Type B pancreatic cell (in vitro differentiated cells): ENCODE measurements at places on chromosomes 5 and 9. TPM values are rescaled to one million over a fixed set of nuclear protein-coding genes. Genes with fewer than 3 reads are reported as not detected.

DNA sequence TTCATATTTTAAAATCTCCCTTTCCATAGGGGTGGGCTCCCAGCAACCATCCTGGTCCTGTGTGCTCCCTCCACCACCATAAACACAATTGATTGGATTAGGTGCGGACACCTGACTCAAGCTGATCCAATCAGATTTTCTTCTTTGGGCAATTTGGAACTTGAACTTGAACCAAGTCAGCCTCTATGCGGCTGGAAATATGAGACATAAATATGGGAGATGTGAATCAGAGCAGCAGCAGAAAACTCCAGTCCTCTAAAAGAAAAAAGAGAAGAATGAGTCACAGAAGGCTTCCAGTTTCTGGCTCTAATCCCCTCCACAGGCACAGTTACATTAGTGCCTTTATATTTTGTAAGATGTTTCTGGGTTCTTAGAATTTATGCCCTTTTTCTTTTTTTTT is 306.6 kb downstream of the MLLT3 start:
- no peak overlapping the region for H3K4me3 ChIP-seq
- no peaks in the 10 kb centered on the region for H3K27me3 ChIP-seq
- no peak overlapping the region for H3K27ac ChIP-seq
- no peak for DNase-seq
- H3K36me3 ChIP-seq = no peaks in the 10 kb centered on the region

Gene TOR2A
- total RNA-seq = 21.5 and 21.9 TPM in 2 replicates

Gene FOXD4L3
- total RNA-seq = not detected in 2 replicates

GRCh38 chr5:8633259-8633658 is 764.3 kb downstream of the MTRR start:
- peaks cover 13% of the 10 kb centered on the region for H3K4me1 ChIP-seq
- no peak for DNase-seq
- H3K36me3 ChIP-seq = no peaks in the 10 kb centered on the region
- H3K27me3 ChIP-seq = no peaks in the 10 kb centered on the region
- H3K4me3 ChIP-seq = peak overlapping the region; percentile 34

- H3K36me3 ChIP-seq = no peaks in the 10 kb centered on the region
- no peak for DNase-seq
- peaks cover 9% of the 10 kb centered on the region for H3K4me1 ChIP-seq
- H3K27me3 ChIP-seq = no peaks in the 10 kb centered on the region
- no peak overlapping the region for H3K4me3 ChIP-seq
These were observed 212.4 kb upstream of the DMAC1 start for GRCh38 chr9:8011974-8012373.

DNA sequence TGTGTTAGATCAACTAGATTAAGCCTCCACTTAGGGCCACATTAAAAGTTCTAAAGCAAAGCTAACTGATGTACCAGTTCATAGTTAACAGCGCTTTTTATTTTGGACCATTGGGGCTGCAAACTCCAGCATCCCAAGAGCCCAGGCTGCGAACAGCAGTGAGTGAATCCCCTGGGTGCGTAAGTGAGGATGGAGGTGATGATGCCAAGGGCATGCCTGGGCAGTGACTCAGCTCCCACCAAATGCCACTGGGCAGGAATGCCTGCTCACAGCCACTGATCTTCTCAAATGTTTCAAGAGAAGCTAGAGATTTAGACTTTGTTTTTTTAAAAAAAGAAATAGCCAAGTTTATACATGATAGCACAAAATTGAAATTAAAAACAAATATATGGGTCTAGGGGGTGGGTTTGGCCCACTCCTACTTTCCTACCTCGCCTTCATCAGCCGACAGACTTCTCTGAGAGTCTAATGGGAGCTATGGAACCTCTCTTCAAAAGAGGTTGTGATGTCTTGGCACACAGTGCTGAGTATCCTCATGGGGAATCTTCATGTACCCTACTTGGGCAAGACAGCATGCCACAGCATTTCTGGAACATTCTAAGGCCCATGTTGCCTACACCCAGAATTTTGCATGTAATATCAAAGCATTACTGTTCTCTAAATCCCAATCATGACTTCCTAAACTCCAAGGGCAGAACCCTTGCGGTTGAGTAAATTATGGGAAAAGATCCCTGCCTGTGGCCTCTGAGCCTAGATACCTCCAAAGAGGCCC is 398.1 kb downstream of the EBF1 start:
- peaks cover 30% of the 10 kb centered on the region for H3K27me3 ChIP-seq
- H3K4me3 ChIP-seq = no peak overlapping the region
- H3K27ac ChIP-seq = no peak overlapping the region
- peaks cover 24% of the 10 kb centered on the region for H3K4me1 ChIP-seq
